RPMI7951 (cell line): ENCODE measurements at places on chromosomes 3 and 15. TPM values are rescaled to one million over a fixed set of nuclear protein-coding genes. Genes with fewer than 3 reads are reported as not detected.
A peak's percentile ranks its signal among the peaks of the same experiment; 100 is the strongest.

GRCh38 chr3:105847452-105847851 is 21.4 kb downstream of the CBLB start:
- DNase-seq: no peak

DNA sequence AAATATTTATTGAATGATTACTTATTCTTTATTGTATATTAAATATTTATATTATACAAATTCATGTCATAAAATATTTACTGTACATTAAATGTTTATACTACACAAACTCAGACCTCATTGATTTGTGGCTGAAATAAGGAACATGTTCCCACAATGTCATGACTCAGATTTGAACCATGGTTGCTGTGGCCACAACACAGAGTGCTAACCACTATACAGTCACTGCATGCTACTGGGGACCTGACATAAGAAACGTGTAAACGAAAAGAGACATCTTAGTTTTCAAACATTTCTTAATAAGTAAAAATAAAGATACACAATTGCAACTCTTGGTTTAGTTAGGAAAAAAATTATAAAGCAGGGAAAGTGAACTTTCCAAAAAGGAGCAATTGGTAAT is 99.1 kb upstream of the AGTR1 start:
- DNase-seq: no peak

DNA sequence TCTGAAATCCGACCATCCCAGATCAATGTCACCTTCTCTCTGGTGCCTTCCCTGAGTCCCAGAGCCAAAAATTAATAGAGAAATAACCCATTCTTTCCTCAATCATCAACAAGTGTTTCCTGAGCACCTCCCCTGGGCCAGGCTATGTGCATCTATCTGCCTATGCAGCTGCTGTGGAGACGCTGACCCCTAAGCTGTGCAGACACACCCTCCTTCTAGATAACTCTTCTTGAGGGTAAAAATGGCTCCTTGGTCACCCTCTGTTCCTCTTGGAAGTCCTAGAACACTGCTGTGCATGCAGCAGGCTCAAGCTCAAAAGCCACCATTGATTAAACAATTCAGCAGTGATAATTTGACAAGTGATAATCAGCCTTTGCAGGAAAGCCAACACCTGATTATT is 18.4 kb downstream of the CA12 start:
- no peak for DNase-seq

DNA sequence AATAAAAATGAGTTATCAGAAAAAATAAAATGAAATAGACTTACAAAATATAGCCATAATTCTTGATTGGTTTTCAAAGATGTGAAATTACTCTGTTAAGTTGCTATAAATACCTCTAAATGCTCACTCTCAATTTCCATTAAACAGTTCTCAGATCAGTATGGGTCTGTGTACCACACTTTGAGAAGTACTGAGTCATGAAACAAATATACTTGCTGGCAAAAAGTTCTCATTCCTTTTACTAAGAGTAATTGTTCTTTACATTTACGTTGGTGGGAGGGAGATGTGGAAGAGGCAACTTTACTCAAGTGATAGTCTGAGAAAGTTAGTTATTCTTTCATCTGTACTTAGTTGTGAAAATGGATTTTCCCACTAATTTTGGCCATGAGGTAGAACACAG is 96.3 kb downstream of the ZNF385D start:
- DNase-seq: no peak

DNA sequence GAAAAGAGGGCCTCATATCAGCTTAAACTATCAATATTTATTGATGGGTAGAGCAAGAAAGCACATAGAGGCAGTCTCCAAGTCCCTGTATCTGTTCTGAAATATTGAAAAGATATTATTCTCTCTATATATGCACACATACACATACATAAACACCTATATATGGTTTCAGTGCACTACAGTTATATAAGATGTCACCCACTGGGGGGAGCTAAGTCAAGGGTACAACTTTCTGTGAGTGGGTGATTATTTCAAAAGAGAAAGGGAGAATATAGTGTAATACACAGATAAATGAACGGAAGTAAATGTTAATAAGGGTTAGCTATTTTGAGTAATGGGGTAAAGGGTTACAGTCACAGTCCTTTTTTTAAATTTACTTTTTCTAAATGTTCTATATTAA is 8.8 kb downstream of the SNTN start:
- DNase-seq: peak; percentile 17

Gene PLSCR2
- not detected in 2 replicates for total RNA-seq

Gene TTLL13
- not detected in 2 replicates for total RNA-seq

Gene ALG1L2
- not detected in 2 replicates for total RNA-seq
